ENCODE measurements at places on chromosomes 7 and 10.

DNA sequence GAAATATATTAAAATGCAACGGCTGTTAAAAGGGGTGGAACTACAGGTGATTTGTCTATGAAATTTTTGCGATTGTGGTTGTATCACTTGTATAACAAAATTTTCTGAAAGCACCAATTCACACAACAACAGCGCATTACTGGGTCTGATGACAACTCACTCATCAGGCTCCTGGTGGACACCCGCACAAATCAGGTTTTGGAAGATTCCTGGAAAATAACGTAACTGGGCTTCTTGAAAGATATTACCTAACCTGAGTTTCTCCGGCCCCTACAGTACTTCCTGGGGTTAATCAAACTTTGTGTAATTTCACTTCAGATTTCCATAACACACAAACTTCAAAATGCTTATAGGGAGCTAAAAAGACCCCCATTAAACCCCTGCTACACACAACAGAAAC is 7.6 kb downstream of the SNX8 start:
- DNase-seq = no peak

GRCh38 chr10:91629715-91630549 is 2.9 kb downstream of the PPP1R3C start:
- DNase-seq = no peak

DNA sequence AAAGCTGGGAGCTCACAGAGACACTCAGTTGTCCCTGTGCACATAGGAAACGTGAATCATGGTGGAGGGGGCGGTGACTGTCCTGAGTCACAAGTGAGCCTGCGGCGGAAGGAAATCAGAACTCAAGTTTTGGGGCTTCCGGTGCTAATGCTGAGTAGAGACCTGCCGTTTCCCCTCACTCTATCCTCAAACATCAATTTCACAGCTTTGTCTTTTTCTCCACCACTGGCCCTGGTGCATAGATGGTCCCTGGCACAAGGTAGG is 21.9 kb downstream of the ADCYAP1R1 start:
- DNase-seq = no peak

DNA sequence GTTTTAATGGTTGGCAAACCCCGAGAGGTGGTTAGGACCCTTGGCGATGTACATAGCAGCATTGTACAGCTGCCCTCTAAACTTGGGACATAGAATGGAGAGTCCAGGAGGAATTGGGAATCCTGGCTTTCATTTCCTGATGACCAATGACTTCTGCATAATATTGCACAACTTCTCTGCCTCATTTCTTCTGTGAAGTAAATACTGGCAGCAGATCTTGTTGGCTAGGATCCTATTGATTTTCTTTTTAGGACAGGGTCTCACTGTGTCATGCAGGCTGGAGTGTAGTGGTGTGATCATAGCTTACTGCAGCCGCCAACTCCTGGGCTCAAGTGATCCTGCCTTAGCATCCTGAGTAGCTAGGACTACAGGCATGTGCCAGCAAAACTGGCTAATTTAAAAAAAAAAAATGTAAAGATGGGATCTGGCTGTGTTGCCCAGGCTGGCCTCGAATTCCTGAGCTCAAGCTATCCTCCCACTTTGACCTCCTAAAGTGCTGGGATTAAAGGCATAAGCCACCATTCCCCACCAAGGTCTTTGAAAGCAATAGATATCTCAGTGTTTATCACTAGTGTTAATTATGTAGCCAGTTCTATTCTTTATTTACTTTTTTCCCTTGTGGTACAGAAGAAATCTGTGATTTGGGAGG is 58.1 kb downstream of the PODXL start:
- no peak for DNase-seq

GRCh38 chr10:97564776-97565175 is 7.8 kb upstream of the ANKRD2 start:
- no peak for DNase-seq
